Left renal cortex interstitium (tissue), 4 donors: ENCODE measurements at places on chromosomes 4 and X.

DNA sequence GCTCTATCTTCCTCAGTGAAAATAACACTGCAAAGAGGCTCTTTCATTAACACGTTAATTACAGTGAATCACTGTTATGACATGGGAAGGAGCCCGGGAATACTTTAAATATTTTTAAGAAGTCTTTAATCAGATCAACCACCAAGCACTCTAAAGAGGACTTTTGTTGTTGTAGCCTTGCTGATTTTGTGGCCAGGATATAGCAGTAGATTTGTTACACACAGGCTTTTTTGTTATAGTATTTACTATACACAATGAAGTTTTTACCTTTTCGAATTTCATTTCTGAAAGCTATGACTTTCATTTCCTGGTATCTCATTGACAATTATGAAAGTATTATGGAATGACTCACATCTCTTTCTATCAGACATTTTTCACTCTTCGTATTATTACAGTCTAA, 20.3 kb downstream of the FGF13 start:
- DNase-seq: no peak

- no peak for DNase-seq
Observed at GRCh38 chr4:99447079-99447478, 11.9 kb upstream of the ADH7 start.

GRCh38 chr4:76767983-76768382, 130.0 kb downstream of the SOWAHB start:
- no peak for DNase-seq

- DNase-seq: no peak
Observed at GRCh38 chr4:139984471-139984870, 169.5 kb downstream of the MAML3 start.

GRCh38 chr4:118124997-118125396, 90.7 kb downstream of the NDST3 start:
- DNase-seq: no peak

- DNase-seq: no peak
Observed at GRCh38 chrX:52422884-52423283, 54.1 kb downstream of the XAGE2 start.
